ENCODE measurements at places on chromosomes 16 and 17. TPM values are rescaled to one million over a fixed set of nuclear protein-coding genes. Genes with fewer than 3 reads are reported as not detected.

GRCh38 chr17:63446753-63447470, 806 bp upstream of the CYB561 start:
- DNase-seq, result peak; percentile 85

- DNase-seq, result no peak
These were observed 41.5 kb downstream of the KANSL1 start for GRCh38 chr17:46151762-46152161.

- DNase-seq, result no peak
These were observed 154.0 kb upstream of the HSBP1 start for GRCh38 chr16:83653785-83654184.

- DNase-seq, result no peak
These were observed 82.8 kb downstream of the PLCG2 start for GRCh38 chr16:81861915-81862314.

DNA sequence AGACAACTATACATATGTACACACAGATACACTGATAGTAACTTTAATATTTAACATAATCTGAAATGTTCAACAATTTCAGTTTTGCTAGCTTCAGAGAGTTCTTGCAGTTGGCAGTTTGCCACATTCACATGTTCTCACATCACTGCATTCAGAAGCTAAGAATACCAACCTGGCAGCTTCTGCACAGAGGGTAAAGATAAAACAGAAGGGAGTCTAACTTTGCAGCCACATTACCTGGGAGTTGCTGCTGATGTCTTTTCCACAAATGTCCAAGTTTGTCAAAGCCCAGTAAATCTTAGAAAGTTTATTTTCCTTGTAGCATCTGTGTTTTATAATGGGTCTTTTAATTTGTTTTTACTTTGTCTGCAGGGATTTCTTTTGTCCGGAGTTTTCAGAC, 332.0 kb downstream of the BCAS3 start:
- no peak for DNase-seq

DNA sequence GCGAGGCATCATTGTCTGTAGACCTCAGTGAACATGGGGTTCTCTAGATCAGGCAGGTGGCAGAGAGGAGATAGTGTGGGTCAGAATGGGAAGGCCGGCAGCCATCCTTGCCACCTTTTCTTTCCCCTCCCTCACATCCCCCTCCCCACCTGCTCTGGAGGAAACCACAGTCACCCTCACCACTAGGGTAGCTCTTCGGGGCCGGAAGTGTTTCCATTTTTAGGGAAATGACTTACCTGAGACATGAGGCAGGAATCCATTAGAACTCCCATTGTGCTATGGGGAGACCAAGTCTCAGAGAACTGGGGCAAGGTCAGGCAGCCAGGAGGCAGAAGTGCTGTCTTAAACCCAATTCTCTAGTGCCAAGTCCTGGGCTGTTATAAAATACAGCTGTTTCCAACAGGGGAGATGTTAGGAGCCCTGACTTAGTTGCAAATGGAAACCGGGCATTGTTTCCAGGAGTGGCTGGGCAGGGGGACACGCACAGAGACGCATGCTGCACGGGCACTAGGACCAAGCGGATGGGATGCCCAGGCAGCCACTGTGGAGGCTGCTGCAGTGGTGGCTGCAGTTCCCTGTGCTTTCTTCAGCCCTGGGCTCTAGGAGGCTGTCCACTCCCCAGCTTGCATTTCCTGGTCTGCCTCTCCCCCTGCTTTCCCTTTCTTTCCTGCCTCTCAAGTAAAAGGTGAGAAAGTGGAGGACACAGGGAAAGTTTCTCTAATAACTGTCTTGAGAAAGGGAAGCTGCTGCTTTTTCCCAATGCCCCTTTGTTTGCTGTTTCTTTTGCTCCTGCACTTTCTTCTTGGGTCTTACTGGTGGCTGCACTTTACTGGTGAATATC, 2.8 kb downstream of the HAS3 start:
- DNase-seq, result no peak

DNA sequence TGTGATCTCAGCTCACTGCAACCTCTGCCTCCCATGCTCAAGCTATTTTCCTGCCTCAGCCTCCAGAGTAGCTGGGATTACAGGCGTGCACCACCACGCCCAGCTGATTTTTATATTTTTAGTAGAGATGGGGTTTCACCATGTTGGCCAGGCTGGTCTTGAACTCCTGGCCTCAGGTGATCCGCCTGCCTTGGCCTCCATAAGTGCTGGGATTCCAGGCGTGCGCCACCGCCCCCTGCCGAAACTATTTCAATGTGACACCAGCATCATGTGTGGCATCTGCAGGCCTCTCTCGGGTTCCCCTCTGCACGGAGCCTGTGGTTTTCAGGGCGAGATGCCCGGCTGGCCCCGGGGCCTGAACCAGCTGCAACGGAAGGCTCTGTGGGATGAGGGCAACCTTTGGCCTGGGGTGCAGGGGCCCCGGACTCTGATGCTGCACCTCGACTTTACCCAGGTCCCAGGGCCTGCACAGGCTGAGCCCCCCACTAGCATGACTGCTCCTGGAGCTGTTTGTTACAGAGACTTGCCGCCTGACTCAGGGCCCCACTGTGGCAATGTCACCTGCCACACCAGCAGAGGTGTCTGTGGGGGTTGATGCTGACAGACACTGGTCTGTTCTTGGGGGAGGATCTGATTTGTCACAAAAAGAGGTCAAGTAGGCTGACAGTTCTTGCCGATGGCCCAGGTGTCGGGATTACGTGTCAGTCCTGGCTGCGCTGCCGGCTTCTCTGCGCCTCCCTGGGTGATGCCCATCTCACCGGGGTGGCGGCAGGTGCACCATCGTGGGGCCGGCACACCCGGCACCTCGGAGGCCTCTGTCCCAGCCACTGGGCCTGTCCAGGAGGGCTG, 8.6 kb upstream of the TEX19 start:
- DNase-seq, result no peak

- no peak for DNase-seq
These were observed 8.5 kb downstream of the KRTAP9-7 start for GRCh38 chr17:41284043-41284442.

DNA sequence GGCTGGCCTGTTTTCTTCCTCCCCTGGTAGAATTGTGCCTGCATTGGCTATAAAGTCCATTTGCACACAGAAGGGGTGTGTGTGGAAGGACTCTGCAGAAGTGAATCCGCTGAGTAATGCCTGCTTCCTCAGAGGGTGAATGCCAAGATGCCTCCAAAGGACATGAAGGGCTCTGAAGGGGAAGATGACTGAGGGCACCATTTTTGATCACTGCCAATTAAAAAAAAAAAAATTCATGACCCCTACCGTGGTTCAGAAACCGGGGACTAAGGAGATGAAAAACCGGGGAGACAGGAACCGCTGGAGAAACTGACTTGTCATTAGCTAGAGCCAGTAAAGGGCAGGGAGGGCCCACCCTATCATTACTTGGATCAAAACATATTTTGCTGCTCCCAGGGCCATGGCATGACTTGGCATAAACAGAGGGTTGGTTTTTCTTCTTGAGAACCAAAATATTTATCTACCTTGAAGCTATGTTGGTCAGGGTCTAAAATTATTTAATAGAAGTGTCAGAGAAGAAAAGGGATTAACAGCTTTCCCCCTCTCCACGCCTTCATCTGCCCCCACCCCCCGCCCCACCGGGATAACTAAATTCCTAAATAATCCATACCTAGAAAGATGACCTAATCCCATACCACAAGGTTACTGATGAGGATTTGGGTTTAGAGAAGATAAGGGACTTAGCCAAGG, 3.6 kb upstream of the USP7 start:
- no peak for DNase-seq

- no peak for DNase-seq
These were observed 24.3 kb upstream of the LASP1NB start for GRCh38 chr17:38900978-38901656.

The GALK1 gene
- total RNA-seq, result 24.2 TPM

The CHTF18 gene
- 13.3 TPM for total RNA-seq

The IRF8 gene
- total RNA-seq, result 9.5 TPM

The MYH4 gene
- not detected for total RNA-seq

The PPY gene
- not detected for total RNA-seq

The OTOP2 gene
- total RNA-seq, result not detected

The NOMO2 gene
- total RNA-seq, result 101 TPM

The NECAB2 gene
- not detected for total RNA-seq

Measured in ureter (tissue), 1 donor.